T1000 (cell line): ENCODE measurements at places on chromosomes 11 and 22.

DNA sequence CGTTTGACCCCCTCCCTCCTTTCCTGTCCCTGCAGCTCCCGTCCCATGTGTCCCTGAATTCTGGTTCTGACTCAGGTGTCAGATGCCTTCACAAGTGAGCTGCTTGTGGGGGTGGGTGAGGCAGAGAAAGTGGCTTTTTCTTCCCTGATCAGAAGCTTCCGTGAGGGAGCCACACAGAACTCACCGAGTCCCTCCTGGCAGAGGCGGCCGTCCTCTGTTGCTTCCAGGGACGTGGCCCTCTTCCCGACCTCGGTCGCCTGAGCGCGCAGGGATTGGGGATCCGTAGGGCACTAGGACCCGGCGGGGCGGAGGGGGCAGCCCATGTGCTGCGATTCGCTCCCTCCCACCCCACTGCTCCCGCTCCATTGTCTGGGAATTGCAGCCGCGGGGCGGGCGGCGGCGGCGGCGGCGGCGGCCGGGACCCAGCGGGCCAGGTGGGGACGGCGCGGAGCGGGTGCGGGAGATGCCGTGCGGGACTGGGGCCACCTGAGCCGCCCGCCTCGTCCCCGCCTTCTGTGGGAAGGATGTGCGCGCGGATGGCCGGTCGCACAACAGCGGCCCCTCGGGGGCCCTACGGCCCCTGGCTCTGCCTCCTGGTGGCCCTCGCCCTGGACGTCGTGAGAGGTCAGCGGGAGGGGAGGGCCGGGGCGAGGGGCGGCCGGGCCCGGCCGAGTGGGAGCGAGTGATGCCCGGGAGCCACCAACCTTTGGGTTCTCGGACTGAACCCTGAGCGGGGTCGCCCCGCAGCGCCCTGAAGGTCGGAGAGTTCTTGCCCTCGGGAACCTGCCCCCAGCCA is at the start of gene TMEM132A:
TSS of gene TMEM132A (plus strand) at position 351 of the 796 bp plus-strand sequence. CDS start at position 525, 174 bp downstream.
- DNase-seq, result peak; percentile 61

GRCh38 chr22:46138058-46138797 is 12.1 kb upstream of the PPARA start:
- DNase-seq, result no peak

DNA sequence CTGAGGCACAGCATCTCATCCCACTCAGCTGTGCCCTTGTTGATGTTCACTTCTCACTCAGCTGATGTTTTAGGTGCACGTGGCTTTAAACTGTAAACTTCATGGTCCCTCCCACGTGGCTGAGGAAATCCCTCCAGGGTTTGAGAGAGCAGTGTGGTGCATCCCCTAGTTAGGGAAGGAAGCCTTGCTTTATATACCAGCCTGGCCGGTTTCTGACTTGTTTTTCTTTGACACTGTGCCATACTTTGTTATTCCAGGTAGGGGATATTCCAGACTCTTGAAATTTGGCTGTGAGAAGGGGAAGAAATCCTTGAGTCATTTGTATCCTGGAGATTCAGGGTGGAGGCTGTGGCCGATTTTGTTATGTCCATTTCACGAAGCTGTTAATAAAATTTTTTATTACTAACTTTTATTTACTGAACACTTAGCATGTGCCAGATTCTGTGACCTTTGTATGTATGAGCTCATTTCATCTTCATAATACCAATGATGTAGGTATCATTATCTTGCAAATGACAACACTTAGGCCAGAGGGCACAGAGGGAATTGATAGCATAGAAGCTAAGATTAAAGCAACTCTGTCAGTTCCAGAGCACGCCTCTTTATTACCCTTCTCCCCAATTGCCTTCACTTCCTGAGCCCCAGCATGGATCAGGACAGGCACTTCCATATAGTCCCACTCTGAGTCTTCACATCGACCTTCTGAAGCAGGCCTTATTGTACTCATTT is 116.6 kb downstream of the NAV2 start:
- no peak for DNase-seq

DNA sequence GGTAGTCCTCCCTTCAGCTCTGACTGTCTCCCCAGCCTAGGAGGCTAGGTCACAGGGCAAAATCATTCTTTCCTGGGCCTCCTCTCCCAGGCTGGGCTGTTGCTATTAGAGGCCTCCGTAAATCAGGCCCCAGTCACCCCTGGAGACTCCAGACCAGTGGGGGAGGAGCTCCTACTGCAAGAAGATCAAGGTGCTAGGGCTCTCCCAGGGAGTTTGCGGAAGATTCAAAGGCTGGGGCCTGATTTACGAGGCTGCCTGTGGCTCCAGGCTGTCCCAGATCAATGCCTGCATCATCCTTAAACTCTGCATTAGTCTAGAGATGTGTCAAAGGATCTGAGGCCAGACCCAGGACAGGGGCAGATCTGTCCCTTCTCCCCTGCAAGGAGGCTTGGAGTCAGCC is 346.2 kb downstream of the TENM4 start:
- no peak for DNase-seq

DNA sequence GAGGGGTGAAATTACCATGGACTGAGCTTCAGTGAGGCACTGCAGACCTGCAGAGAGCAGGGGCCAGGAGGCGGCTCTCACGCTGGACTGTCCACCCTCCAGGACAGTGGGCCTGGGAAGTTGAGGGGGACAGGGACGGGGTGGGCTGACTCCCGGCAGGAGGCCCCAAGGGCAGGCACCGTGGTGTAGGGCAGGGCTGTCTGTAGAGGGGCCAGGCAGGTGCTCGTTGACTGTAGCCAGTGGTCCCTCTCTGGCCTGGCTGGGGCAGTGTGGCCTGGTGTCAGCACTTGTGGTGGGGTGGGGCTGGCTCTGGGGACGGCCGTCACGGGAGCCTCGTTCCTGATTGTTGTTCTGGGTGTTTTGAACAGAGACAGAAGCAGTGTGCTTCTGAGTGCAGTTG is 46.4 kb downstream of the MUC6 start:
- no peak for DNase-seq

- DNase-seq, result no peak
Observed at GRCh38 chr11:46249103-46249937, 28.1 kb upstream of the CREB3L1 start.

GRCh38 chr11:118171269-118172062 is 5.0 kb downstream of the SCN2B start:
- DNase-seq, result no peak

DNA sequence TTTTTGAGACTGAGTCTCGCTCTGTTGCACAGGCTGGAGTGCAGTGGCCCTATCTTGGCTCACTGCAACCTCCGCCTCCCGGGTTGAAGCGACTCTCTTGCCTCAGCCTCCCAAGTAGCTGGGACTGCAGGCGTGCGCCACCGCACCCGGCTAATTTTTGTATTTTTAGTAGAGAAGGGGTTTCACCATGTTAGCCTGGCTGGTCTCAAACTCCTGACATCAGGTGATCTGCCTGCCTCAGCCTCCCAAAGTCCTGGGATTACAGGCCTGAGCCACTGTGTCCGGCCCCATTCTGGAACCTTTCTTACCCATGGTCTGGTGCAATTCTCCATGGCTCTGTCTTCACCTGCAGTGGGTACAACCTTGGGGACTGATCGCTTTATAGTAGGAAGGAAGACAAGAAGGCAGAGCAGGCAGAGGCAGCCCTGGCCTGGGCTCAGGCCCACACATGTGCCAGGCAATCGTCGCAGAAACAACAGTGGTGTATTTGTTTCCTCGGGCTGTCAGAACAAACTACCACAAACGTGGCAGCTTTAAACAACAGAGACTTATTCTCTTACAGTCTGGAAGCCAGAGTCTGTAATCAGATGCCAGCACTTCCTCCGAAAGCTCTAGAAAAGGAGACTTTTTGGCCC is 4.0 kb upstream of the PTGDR2 start:
- DNase-seq, result no peak

DNA sequence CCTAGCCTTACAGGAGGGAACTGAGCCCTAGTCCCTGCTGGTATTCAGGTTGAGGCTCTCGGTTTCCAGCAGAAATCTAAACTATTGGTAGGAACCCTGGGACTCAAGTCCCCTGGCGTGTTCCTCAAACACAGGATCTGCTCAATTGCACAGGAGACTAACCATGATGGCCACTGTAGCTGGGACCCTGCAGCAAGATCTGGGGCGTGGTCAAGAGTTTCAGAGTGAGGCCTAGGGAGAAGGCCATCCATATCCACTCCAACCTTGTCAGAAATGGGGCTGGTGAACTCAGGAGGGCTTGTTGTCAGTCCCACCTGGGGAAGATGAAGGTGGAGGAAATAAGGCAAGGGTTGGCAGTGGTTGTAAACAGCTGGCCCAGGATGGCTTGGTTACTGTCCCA is 49.9 kb upstream of the PAX6 start:
- DNase-seq, result no peak

DNA sequence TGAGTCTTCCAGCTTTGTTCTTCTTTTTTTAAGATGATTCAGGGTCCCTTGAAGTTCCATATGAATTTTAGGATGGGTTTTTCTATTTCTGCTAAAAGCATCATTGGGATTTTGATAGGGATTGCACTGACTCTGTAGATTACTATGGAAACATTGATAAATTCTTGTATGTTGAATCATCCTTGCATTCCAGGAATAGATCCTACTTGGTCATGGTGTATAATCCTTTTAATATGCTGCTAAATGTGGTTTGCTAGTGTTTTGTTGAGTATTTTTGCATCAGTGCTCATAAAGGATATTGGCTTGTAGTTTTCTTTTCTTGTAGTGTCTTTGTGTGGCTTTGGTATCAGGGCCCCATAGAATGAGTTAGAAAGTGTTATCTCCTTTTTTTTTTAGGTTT is 34.9 kb upstream of the PHOX2A start:
- DNase-seq, result no peak

- DNase-seq, result no peak
Observed at GRCh38 chr22:40610329-40610850, 26.1 kb downstream of the MRTFA start.

DNA sequence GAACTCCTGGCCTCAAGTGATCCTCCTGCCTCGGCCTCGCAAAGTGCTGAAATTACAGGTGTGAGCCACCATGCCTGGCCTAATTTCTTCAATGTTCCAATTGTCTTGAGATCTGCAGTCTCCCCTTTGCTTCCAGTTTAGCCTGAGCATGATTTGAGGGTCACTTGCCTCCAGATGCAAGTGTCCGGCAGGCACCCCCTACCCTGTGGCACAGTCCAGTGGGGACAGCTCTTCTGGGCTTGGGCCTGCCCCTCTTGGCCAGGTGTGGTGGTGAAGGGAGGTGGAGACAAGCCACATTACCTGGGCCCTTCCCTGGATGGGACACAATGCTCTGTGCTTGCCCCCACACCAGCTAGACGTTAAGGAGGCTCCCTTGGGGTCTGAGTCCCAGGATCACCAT is 21.3 kb upstream of the CACNG2 start:
- DNase-seq, result no peak

DNA sequence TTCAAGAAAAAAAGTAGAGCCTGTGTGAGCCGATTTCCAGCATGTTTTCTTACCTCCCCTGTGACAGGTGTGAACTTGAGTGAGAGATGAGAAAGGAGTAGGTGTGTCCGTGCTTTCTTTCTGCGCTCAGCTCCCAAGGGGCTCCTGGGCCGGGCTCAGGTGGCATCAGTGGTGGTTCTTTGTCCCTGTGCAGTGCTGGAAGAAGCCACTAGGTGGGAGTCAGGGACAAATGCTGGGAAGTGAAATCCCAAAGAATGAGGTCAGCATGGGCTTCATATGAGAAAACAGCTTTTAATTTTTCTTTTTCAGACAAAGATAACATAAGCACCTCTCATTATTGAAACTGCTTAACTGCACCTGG is 57.8 kb downstream of the PPFIBP2 start:
- DNase-seq, result peak; percentile 45

DNA sequence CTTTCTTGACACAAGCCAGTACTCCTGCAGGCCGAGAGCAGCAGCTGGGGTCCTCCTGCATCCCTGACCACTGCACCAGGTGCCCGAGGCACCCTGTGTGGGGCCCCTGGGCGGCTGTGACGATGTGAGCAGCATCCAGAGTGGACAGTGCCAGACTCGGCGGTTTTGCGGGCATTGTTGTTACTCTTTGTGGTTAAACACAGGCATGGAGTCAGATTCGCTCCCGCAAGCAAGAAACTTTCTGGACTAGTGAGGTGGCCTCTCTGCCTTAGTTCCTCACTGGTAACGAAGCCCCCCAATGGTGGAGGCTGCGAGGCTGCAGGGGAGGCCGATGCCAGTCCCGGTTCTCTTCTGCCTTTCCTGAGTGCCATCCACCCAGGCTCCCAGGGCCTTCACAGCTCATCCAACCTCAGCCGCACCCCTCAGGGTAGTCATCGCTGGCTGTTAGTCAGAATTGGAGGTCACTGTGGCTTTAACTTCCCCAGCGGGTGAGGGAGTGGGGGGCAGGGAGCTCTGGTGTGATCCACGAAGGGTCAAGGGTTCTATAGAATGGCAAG is 3.7 kb upstream of the CLDN5 start:
- DNase-seq, result no peak

GRCh38 chr22:43922123-43922522 is 1.5 kb upstream of the PNPLA3 start:
- no peak for DNase-seq

DNA sequence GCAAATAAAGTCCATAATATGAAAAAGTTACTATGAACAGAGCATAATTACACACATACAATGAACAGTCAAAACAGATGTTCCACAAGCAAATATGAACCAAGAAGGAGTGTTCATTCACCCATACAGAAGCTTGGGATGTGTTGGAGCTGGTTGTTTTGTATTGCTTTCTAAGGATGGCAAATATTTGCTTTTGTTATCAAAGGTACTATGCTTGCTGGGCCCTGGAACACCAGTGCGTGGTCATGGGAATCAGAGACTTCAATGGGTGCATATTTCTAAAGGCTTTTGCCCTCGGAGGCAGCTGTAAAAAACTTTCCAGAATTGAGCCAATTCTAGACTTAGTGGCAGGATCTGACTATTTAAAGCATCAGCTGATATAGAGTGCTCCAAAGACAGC is 85.1 kb downstream of the BARX2 start:
- no peak for DNase-seq

GRCh38 chr11:130458410-130458729 is 9.9 kb downstream of the ADAMTS15 start:
- no peak for DNase-seq

DNA sequence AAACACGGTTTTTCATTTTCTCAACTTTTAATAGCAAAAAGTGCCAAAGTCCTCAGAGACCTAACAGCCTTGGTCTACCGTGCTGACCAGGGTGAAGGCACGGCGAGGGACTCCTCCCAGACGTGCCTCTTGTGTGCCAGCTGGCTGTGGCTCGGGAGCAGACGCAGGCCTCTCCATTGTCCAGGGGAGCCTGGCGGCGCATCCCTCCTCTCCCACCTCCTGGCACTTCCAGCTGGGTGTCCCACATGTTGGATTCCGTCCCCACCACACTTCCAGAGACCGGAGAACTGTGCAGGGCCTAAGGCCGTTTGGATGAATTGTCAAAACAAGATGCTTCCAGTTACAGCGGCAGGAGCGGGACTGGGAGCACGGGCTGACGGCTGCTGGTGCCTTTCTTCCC is 11.6 kb downstream of the CDPF1 start:
- no peak for DNase-seq

DNA sequence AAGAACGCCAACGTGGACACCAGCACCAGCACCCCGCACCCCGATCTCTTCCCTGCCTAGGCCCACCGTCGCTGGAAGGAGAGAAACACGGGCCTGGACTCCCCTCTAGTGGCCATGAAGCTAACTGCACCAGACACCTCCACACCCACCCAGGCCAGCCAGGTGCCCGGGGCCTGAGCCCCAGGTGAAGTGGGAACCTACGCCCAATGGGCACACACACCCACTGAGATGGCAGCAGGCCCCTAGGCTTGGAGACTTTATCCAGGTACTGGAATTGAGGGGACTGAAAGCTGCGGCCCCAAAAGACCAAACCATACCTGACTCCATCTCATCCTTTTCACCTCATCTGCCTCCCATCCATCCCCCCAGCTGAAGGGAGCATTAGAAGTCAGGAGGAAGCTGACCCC is 81.0 kb downstream of the BUD13 start:
- DNase-seq, result no peak

- no peak for DNase-seq
Observed at GRCh38 chr11:134630861-134631260, 218.8 kb upstream of the B3GAT1 start.

- no peak for DNase-seq
Observed at GRCh38 chr11:67663532-67664212, 10.8 kb downstream of the ALDH3B2 start.
